SK-MEL-5 (cell line): ENCODE measurements at places on chromosomes 5 and 9. TPM values are rescaled to one million over a fixed set of nuclear protein-coding genes. Genes with fewer than 3 reads are reported as not detected.

PAEP gene
- 41.1 and 45.8 TPM in 2 replicates for total RNA-seq

CDH9 gene
- total RNA-seq: not detected in 2 replicates

CDX1 gene
- total RNA-seq: not detected in 2 replicates

ST6GALNAC6 gene
- 10.1 TPM in 2 replicates for total RNA-seq

ACOT12 gene
- 5.7 and 8.5 TPM in 2 replicates for total RNA-seq

SLC4A9 gene
- 0.16 and 0.18 TPM in 2 replicates for total RNA-seq

CCDC187 gene
- total RNA-seq: not detected in 2 replicates

SURF1 gene
- total RNA-seq: 50.3 and 64.2 TPM in 2 replicates

STXBP1 gene
- 41.3 and 41.5 TPM in 2 replicates for total RNA-seq

CTSV gene
- 22.1 and 24.4 TPM in 2 replicates for total RNA-seq
